ENCODE measurements at places on chromosomes 7 and 10. TPM values are rescaled to one million over a fixed set of nuclear protein-coding genes. Genes with fewer than 3 reads are reported as not detected.

WNT16 gene
- 1.7 TPM for total RNA-seq

CDK1 gene
- 28.1 TPM for total RNA-seq

HMX2 gene
- not detected for total RNA-seq

SPDYE2 gene
- not detected for total RNA-seq

DNA sequence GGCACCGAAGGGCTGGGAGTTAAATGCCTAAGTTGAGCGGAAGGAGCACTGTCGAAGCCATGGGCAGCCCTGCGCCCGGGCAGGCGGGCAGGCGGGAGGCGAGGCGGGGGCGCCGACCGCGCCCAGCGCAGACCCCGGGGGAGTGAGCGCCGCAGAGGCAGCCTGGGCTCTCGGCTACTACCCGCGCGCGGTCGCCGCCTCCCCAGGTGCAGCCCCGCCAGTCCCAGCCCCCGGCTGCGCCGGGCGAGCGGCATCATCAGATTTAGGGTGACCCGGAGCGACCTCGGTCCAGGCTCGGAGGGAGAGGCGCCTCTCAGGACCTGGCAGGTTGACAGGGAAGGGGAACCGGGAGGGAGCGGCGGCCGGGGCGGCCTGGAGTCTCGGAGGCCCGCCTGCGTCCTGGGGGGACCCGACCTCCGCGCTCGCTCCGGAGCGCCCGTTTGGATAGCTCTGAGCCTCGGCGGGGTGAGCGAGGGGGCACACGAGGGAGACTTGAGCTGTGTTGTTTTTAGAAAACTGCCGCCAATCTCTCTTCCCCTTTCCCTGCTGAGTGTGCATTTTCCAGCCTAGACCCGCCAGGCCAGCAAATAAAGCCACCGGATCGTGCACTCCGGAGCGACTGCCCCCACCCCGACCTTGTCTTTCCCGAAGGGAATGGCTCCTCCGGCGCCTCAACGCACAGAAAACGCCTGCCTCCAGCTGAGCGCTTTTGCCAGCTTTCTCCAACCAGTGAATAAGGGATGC, 2.3 kb upstream of the NRP1 start:
- H3K27me3 ChIP-seq, result no peaks in the 10 kb centered on the region
- H3K27ac ChIP-seq, result peak overlapping the region; percentile 91
- H3K4me1 ChIP-seq, result peaks cover 7% of the 10 kb centered on the region
- no peaks in the 10 kb centered on the region for H3K36me3 ChIP-seq

GRCh38 chr10:4887501-4887900, 61.5 kb downstream of the AKR1E2 start:
- DNase-seq, result no peak
- H3K4me3 ChIP-seq, result no peak overlapping the region
- H3K36me3 ChIP-seq, result no peaks in the 10 kb centered on the region
- H3K4me1 ChIP-seq, result no peaks in the 10 kb centered on the region
- no peaks in the 10 kb centered on the region for H3K27me3 ChIP-seq

GRCh38 chr10:48651839-48652238, 32.8 kb upstream of the WDFY4 start:
- H3K27me3 ChIP-seq, result no peaks in the 10 kb centered on the region
- DNase-seq, result no peak
- peaks cover 7% of the 10 kb centered on the region for H3K4me1 ChIP-seq
- no peak overlapping the region for H3K4me3 ChIP-seq
- no peaks in the 10 kb centered on the region for H3K36me3 ChIP-seq

GRCh38 chr10:34097682-34098081, 717.4 kb downstream of the PARD3 start:
- no peaks in the 10 kb centered on the region for H3K27me3 ChIP-seq
- no peaks in the 10 kb centered on the region for H3K36me3 ChIP-seq
- no peak overlapping the region for H3K4me3 ChIP-seq
- no peak for DNase-seq
- H3K4me1 ChIP-seq, result peaks cover 12% of the 10 kb centered on the region

- H3K27ac ChIP-seq, result no peak overlapping the region
- no peaks in the 10 kb centered on the region for H3K27me3 ChIP-seq
- H3K36me3 ChIP-seq, result peaks cover 11% of the 10 kb centered on the region
- peaks cover 24% of the 10 kb centered on the region for H3K4me1 ChIP-seq
- H3K4me3 ChIP-seq, result no peak overlapping the region
These were observed 5.8 kb downstream of the GSDME start for GRCh38 chr7:24751484-24751883.

DNA sequence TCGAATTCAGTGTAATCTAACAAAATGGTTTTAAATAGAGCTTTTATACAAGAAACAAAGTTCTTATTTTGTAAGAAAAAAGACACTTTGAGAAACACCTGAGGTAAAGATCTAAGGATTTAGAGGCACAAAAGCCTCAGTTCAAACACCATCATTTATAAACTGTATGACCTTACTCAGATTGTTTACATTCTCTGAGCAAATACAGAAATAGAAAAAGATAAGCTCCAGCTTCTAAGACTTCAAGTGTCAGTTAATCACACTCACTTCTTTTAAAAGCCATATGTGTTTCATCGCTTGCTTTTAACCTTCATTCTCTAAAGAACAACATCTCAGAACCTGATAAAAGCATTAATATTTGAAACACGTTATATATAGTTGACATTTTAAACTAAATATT, 27.9 kb downstream of the CADPS2 start:
- H3K27me3 ChIP-seq, result no peaks in the 10 kb centered on the region
- no peaks in the 10 kb centered on the region for H3K4me1 ChIP-seq
- H3K36me3 ChIP-seq, result no peaks in the 10 kb centered on the region
- no peak overlapping the region for H3K4me3 ChIP-seq
- H3K27ac ChIP-seq, result no peak overlapping the region

DNA sequence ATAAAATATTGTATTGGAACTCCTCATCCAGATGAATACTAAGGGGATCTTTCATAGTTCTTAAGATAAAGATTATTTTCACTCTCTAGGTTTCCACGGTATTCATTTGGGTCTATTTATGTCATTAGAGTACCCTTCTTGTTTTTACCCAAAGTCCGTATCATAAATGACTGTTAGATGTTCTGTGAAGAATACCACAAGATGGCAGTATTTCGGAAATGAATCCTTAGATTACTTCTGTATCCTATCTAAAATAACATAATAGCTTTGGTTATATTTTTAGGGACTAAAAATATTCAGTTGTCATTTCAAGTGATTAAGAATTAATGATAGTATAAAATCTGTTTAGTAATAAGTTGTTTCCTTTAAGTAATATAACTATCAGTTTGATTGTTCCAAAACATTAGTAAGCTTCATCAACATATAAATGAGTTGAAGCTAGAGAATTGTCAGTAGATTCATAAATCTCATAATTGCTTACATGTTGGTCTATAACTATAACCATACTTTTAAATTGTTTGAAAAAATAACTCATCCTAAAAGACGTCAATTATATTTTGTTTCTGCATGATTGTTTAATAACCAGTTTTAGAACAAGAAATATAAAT, 337.5 kb upstream of the KCND2 start:
- no peaks in the 10 kb centered on the region for H3K36me3 ChIP-seq
- H3K4me1 ChIP-seq, result no peaks in the 10 kb centered on the region
- no peak overlapping the region for H3K4me3 ChIP-seq

DNA sequence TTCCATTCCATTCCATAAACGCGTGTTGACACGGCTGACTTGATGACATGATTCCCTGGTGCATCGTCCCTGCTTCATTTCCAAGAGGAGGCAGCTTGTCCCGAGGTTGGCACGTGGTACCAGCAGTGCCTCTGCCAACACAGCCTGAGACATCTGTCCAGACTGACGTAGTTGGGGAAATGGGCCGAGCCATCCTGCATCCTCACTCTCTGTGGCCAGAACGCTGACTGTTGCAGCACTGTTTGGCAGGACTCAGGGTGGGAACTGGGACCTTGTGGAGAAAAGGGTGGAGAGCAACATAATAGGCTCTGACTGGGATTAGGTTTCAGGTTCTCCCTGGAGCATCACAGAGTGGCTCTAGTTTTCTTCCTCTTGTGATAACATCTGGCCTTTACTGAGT, 118.6 kb upstream of the BTBD16 start:
- H3K4me1 ChIP-seq, result peaks cover 19% of the 10 kb centered on the region
- no peak overlapping the region for H3K27ac ChIP-seq
- no peak overlapping the region for H3K4me3 ChIP-seq

GRCh38 chr10:76303682-76304316, 872.4 kb downstream of the LRMDA start:
- no peak overlapping the region for H3K27ac ChIP-seq
- 0 out of 2 replicates have a peak, but pooled peaks cover 2% of the 10 kb centered on the region for H3K27me3 ChIP-seq
- peak; percentile 71 for DNase-seq
- H3K4me3 ChIP-seq, result no peak overlapping the region
- peaks cover 9% of the 10 kb centered on the region for H3K4me1 ChIP-seq
- no peaks in the 10 kb centered on the region for H3K36me3 ChIP-seq

DNA sequence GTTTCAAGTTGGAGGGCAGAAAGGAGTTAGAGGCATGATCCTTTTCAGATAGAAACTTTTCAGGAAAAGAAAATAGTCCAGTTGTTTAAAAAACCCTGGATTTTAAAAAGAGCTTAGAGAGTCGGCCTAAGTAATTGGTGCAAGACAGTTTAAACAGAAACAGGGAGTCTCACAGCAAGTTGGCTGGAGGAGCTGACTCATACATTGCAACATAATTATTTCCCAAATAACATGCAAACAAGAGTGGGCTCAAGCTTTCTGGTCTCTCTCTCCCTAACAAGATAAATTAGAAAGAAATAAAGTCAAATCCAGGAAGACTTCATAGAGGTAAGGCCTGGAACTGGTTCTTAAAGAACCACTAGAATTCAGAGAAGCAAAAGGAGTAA, 100.3 kb upstream of the AGBL3 start:
- no peaks in the 10 kb centered on the region for H3K27me3 ChIP-seq
- H3K4me1 ChIP-seq, result peaks cover 21% of the 10 kb centered on the region
- H3K27ac ChIP-seq, result peak overlapping the region; percentile 91
- peaks cover 19% of the 10 kb centered on the region for H3K36me3 ChIP-seq

DNA sequence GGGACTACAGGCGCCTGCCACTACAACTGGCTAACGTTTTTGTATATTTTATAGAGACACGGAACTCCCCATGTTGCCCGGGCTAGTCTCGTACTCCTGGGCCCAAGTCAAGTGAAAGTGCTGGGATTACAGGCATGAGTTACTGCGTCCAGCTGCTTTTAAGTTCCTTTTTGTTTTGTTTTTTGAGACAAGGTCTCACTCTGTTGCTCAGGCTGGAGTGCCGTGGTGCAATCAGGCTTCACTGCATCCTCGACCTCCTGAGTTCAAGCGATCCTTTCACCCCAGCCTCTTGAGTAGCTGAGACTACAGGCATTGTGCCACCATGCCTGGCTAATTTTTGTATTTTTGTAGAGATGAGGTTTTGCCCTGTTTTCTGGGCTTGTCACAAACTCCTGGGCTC, 155.0 kb downstream of the GALNT17 start:
- no peak overlapping the region for H3K27ac ChIP-seq
- H3K27me3 ChIP-seq, result no peaks in the 10 kb centered on the region
- H3K36me3 ChIP-seq, result no peaks in the 10 kb centered on the region

DNA sequence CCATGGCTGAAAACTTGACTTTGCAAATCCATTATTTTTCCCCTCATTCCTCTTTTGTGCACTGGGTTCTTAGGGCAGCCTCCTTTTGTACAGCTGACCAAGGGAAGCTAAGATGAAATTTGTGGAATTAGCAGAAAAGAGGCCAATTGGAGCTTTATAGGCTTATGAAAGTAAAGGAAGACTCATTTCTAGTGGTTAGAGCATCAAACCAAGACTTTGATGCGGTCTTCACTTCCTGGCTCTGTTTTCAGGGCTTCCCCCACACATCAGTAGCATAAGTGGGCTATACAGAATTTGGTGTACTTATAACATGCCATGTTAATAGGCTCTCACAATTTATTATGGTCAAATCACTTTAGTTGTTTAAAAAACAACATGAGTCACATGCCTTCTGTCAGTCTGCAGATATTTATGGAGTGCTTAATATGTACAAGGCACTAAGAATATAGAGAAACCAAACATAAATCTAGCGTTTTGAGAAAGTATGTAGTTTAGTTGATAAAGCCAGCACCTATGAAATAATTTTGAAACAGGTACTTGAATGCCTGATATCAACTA, 5.7 kb downstream of the AUTS2 start:
- DNase-seq, result no peak
- H3K36me3 ChIP-seq, result no peaks in the 10 kb centered on the region
- peaks cover 12% of the 10 kb centered on the region for H3K27me3 ChIP-seq
- H3K4me1 ChIP-seq, result 0 out of 2 replicates have a peak, but pooled peaks cover 2% of the 10 kb centered on the region
- no peak overlapping the region for H3K27ac ChIP-seq
- no peak overlapping the region for H3K4me3 ChIP-seq

- no peak overlapping the region for H3K27ac ChIP-seq
- no peak overlapping the region for H3K4me3 ChIP-seq
- no peaks in the 10 kb centered on the region for H3K36me3 ChIP-seq
- H3K27me3 ChIP-seq, result no peaks in the 10 kb centered on the region
These were observed 442.9 kb downstream of the HTR7 start for GRCh38 chr10:90414926-90415325.

GRCh38 chr7:52525772-52526341, 509.6 kb upstream of the POM121L12 start:
- no peak for DNase-seq
- H3K27me3 ChIP-seq, result no peaks in the 10 kb centered on the region
- no peaks in the 10 kb centered on the region for H3K36me3 ChIP-seq
- no peaks in the 10 kb centered on the region for H3K4me1 ChIP-seq

DNA sequence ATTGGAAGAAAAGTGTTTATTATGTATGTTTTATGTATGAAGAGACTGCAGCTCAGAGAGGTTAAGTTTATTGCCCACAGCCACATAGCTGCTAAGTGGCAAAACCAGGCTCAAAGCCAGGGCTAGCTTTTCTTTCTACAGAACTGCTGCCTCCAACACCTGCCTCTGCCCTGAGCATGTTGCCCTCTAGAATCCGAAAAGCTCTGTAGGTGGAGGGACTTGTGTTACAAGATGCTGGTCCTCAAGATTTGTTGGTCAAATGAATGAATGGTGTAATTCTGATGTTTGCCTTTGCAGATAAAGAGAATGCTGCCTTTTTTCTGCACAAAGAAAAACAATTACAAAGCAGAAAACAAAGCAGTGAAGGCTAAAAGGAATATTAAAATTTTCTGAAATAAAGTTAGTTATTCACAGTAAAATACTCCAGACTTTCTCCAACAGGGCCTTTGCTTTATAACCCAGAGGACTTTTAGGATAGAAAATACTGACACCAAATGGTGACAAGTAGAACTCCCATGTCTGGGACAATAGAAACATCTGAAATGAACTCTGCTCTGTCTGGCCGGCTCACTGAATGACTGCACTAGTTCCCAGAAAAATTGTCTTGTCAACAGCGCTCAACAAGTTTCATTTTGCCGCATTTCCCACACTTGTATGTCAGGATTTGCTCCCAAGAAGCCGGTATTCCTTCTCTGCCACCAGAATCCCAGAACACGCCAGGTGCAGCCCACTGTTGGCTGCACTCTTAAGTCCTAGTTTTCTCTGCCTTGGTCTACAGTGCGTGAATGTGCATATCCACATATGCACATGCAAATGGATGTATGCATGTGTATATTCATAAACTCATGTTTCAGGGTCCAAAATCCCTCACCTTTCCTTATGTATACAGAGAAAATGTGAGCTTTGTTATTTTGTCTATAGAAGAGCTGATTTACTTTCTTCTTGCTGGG, 11.0 kb upstream of the DNTT start:
- no peak overlapping the region for H3K4me3 ChIP-seq
- no peaks in the 10 kb centered on the region for H3K27me3 ChIP-seq
- H3K27ac ChIP-seq, result no peak overlapping the region
